ENCODE measurements at places on chromosomes 5 and 9.
A peak's percentile ranks its signal among the peaks of the same experiment; 100 is the strongest.

DNA sequence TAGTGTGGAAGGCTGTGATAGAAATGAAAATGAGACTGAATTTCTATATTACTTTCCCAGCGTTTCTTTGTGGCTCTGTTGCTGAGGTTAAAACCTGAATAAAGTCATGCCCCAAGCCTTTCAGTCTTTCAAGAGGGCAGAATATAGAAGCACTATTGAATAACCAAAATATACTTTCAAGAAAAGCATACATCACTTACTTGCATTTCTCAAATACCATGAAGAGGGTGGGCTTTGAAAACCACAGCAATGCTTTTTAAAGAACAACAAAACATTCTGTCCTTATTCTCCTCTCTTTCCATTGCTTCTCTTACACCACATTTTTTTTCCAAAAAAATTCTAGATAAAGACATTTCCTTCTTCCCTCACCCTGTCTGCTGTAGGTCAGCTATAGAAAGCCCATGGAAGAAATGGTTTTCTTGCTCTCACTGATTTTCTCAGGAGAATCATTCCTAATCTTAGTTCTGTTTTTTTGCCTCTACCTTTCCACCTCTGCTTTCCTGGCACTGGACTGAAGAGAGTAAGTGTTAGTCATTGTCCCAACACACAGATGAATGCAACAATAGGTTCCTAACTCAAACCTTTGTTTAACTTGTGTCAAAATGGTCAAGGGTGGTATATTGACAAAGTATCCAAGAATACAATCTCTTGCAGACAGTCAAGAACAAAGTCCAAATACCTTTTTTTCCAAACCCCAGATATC, 51.6 kb downstream of the NUDT12 start:
- no peak for DNase-seq

DNA sequence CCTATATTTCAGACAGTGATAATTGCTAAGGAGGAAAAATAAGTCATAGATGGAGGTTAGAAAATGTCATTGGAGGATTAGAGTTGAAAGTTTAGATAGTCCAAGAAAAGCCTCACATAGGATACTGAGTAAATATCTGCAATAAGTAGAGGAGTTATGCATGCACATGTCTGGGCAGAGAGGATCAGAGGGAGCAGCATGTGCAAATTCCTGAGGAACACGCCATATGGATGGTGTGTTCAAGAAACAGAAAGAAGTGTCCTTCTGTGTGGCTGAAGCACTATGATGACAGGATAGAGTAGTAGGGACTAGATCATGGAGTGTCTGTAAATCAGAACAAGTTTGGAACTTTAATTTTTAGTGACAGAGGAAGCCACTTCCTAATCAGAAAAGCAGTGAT, 52.2 kb downstream of the SGCD start:
- no peak for DNase-seq

- no peak for DNase-seq
Measured at GRCh38 chr5:118592229-118593002, 395.9 kb downstream of the DTWD2 start.

- DNase-seq = no peak
Measured at GRCh38 chr5:173385832-173386360, 57.7 kb upstream of the STC2 start.

- no peak for DNase-seq
Measured at GRCh38 chr5:132256086-132256782, 1.3 kb upstream of the PDLIM4 start.

DNA sequence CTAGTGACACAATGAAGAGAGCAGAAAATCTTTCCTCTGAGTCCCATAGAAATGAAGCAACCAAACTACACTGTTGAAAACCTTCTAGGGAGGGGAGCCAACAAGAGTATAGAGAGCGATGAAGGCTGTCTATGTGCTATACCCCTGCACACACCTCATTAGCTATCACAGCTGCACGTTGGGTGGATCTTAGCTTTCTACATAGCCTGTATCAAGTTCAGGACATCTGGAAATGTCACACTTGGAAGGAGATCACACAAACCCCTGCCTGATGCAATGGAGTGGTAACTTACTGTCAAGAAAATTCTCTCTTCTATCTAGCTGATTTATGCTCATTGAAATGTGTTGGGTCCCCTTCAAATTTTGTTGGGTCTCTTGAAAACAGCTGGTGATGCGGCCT, 127.0 kb upstream of the NTRK2 start:
- no peak for DNase-seq

DNA sequence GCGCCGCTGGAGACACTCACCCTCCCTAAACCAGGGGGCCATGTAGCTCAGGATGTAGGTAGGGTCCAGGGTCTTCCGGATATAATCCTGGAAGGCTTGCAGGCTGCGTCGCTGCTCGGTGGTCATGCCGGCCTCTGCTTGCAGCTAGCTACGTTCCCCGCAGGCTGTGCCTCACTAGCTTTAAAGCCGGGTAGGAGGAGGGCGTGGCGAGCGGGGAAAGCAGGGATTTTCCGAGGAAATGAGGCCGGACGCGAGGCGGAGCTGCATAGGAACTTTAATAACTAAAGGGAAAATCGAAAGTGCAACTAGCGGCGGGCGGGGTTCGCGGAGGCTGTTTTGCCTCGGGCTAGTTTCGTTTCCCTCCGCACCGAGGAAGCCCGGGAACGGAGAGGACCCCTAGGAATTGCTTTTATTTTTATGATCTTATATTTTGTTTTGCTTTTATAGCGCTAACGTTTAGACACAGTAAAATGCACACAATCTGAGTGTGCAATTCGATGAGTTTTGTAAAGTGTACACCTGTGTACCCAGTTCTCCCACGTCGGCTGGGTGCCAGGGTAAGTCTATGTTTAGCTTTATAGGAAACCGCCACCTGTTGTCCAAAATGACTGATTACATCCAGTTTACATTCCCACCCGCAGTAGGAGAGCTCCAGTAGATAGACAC, at the start of gene RIGI:
RIGI (minus strand) TSS at position 156 of the 666 bp plus-strand sequence; CDS start at position 126, 30 bp downstream.
- peak; percentile 76 for DNase-seq

GRCh38 chr5:149517461-149518122, 33.6 kb downstream of the CSNK1A1 start:
- DNase-seq = no peak

DNA sequence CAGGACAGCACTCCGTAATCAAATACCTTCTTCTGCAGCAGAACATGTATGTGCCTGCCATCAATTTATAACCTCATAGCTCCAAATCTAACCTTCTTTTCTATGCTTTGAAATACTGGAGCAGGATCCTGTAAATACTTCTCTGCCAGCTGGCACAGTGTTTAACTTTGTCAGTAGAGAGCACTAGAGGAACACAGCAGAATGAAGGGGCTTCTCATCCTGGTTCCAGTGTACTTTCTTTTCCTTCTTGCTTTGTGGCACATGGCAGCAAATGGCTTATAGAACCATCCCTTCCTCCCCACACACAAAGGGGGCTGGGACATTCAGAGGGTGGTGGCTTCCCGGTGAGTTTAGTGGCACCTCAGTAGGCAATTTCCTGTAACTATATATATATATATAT, 3.8 kb upstream of the FBXW11 start:
- no peak for DNase-seq

DNA sequence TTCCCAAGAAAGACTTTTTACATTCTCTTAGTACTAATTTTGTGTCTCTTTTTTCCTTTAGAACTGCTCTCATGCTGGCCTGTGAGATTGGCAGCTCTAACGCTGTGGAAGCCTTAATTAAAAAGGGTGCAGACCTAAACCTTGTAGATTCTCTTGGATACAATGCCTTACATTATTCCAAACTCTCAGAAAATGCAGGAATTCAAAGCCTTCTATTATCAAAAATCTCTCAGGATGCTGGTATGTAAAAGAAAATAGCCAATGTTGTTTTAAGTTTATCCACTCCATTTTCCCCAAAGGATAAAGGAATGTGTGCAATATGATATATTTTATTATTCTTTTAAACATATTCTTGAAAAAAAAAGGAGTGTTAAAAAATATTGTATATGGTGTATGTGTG, 27.3 kb upstream of the TTC23L start:
- DNase-seq = no peak

- DNase-seq = no peak
Measured at GRCh38 chr9:90774071-90774470, 27.5 kb upstream of the SYK start.

DNA sequence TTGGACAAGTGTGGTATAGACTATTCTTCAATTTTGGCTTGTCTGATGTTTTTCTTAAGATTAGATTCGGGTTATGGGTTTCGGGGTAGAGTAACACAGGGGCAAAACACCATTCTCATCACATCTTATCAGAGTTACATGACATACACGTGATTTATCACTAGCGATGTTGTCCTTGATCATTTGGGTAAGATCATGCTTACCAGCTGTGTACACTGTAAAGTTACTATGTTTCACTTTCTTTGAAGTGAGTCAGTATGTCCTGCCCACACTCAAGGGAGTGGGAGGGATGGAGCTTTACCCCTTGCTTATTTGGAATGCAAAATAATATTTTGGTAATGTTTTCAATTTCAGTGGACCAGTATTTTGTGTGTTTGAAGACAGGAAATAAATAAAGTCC, 101.8 kb upstream of the TAF11L2 start:
- DNase-seq = no peak

DNA sequence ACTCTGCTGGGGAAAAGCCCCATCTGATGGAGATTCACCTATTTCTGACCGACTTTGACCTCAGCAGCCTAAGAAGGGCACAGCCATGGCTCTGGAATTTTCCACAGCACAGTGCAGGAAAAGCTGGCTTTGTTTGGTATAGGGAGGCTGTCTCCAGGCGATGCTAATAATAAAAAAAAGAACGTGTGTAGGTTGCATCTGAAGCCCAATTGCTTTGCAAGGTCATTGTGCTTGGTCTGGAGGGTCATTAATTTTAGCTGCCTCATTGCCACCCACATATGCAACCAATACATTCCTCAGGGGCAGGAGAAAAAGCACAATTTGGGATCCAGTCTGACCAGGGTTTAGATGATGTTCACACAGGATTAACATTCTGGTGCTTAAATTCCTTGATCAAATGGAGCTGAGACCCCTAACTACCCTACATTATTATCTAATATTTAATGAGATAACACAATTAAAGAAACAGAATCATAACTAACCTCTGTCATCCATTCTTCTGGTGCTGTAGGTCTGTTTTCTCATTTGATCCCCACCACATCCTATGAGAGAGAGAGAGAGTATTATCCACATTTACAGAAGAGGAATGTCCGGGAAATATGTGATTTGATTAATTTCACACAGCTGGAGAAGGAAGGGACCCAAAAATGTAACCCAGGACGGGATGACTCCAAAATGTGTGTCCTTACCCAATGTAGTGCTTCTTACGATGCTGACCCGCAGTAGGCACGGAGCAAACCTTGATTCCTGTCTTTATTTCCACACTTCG, 175.9 kb downstream of the RFK start:
- no peak for DNase-seq

DNA sequence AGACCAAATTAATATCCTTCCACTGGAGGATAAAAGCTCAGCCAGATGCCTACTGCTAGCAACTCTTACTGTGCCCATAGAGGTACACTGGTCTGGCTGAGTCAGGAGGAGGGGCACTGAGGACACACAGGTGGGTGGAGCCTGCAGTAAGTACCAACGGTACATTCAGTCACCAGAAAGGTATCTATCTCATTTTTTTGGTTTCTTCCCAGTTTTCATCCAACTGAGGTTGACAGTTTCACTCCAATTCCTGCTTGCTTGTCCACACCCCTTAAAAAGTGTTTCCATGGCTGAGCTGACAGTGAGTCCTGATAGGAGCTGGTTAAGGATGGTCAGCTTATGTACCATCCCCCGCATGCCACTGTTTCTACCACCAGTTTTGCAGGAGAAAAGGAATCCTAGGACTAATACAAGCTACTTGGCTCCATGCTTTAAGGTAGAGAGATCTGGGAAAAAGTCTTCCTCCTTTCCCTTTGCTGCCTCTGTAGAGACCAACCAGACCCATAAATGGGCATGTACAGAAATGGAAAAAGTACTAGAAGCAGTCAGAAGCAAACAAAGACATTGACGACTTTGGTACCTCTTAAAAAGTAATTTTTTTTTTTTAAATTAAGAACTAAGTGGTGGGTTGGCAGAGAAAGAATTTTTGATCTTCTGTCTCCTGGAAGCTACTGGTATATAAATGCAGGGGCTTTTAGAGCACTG, 3.2 kb downstream of the ELL2 start:
- no peak for DNase-seq

GRCh38 chr5:141412854-141413539, at the start of gene PCDHGA10:
Gene PCDHGA10, plus strand, starts transcription at chr5:141412987. Its CDS starts 189 bp downstream, at chr5:141413176.
- DNase-seq = peak; percentile 49

- peak; percentile 39 for DNase-seq
Measured at GRCh38 chr5:60633341-60633740, 66.6 kb downstream of the DEPDC1B start.

DNA sequence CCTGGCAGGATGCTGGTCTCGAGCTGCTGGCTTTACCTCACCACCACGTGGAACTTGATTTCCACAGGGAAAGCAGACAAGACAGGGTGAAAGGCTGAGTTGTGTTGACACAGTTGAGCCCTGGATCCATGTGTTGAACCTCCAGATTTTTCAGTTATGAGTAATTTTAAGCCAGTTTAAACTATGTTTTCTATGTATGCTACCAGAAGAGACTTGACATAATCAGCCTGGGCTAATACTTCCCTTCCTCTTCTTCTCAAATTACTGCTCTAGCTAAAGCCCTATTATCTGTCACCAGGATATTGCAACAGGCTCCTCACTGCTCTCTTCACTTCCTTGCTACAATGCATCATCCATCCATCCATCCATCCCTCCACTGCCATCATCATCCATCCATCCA, 12.0 kb upstream of the PHYKPL start:
- DNase-seq = no peak

- no peak for DNase-seq
Measured at GRCh38 chr5:38916802-38917201, 71.0 kb downstream of the OSMR start.

- DNase-seq = peak; percentile 28
Measured at GRCh38 chr9:18274693-18275092, 199.3 kb upstream of the ADAMTSL1 start.

GRCh38 chr5:151820903-151821302, 49.1 kb downstream of the G3BP1 start:
- DNase-seq = no peak

- DNase-seq = no peak
Measured at GRCh38 chr5:60638300-60638699, 61.7 kb downstream of the DEPDC1B start.

- DNase-seq = no peak
Measured at GRCh38 chr5:40502736-40503135, 177.0 kb upstream of the PTGER4 start.

DNA sequence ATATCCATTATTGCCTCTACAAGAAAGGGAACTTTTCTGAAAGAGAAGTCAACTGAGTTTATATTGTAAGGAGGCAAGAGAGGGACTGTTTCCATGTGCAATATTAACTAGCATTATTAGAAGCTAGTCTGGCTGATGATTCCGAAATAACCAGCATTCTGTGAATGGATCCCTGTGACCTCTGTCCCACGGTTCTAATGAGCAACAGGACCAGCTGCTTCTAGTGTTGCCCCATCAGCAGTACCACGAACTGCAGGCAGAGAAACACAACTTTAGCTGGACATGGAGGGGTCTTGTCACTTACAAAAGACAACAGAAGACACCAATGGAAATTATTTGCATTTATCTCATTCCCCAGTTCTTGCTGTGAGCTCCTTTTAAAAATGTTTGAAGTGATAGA, 95.4 kb downstream of the MUSK start:
- DNase-seq = no peak

GRCh38 chr5:171437286-171437821, 17.9 kb downstream of the FGF18 start:
- DNase-seq = no peak
